ENCODE measurements at places on chromosomes 16 and 17.

DNA sequence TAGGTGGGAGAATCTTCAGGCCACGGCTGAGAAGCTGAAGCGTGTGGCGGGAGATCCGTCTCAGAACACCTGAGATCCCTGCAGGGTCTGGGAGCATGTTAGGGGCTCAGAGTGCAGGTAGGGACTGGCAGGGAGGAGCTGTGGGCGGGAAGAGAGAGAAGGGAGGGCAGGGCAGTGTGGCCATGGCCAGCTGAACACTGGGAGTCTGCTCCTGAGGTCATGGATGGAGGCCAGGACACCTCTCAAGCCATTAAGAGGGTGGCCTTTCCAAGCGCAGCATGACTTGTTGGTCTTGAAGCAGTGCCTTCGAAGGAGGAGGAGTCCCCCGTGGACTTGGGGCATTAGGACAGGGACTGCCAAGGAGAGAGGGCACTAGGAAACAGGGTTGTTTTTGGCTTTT, 23.7 kb downstream of the NAA60 start:
- no peak for DNase-seq

DNA sequence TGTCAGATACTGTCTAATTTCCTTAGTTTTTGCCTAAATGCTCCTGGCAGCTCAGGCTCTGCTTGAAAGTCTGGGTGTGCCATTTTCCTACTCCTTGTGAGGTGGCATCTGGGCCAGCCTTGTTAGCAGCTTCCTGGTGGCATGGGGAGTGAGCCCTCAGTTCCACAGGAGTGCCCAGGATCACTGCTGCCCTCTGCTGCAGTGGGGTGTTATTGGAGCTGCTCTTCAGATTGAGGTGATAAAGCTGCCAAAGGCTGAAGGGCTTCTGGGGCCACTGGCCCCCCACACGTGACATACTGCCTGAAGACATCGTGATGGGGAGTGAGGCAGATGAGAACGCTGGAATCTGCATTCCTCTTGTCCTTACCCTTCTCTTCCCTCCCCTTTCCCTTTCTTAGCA, 27.4 kb downstream of the CEP95 start:
- DNase-seq: no peak

GRCh38 chr16:89152831-89153700, 18.5 kb upstream of the CDH15 start:
- no peak for DNase-seq

DNA sequence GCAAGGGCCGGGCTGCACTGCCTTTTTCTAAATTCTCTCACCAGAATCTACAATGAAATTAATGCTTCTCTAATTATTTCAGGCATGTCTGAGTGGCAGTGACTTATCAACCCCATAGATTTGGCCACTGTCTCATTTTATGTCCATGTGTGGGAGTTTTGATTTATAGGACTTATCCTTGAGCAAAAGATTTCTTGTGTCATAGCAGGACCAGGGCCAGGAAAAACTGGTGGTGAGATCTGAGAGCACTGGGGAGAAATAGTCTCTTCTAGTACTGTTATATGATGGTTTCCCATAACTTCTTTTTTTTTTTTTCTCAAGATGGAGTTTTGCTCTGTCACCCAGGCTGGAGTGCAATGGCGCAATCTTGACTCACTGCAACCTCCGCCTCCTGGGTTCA, 1.5 kb upstream of the KRT23 start:
- DNase-seq: no peak

GRCh38 chr17:549177-550040, 165.2 kb downstream of the VPS53 start:
- DNase-seq: peak; percentile 84

DNA sequence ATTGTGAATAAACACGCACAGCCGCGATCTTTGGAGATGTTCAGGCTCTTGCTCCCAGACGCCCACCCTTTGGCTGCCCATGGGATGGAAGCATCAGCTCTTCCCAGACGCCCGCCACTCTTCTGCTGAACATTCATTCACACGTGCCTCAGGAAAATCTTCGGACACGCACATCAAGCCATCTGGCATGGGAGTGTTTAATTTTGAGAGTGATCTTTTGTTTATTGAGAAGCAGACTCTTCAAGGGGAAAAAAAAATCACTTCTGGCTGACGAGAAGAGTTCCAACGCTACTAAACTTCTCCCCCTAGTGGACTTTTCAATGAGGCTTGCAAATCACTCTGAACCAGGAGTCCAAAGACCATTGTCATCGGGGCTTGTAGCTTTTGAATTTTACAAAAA, 62.0 kb upstream of the NUDT7 start:
- DNase-seq: peak; percentile 39

GRCh38 chr17:69760562-69760961, 314.5 kb upstream of the KCNJ16 start:
- no peak for DNase-seq

DNA sequence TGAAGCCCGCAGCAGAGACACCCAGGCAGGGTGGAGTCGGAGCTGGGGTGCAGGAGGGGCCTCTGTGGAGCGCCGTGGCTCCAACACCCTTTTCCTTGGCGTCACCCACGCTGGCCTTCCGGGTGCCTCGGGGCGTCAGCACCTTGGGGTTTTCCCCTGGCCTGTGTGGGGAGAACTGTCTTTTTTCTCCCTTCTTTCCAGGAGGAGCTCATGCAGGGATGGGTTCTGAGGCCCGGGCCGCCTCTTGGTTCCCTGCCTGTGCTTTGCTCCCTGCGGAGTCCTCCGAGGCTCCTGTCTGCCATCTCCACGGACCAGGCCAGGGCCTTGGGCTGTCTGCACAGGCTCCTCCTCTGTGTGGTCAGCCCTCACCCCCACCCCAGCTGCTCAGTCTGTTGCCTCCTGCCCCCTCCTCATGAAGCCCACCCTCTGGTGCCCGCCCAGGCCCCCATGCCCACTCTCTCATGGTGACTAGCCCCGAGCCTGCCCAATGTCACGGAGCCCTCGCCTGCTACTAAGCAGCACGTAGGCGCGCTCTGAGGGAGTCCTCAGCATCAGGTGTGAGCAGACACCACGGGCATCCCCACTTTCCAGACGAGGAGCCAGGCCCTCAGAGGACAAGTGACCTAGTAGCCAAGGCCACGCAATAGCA, 5.0 kb downstream of the KATNB1 start:
- no peak for DNase-seq

DNA sequence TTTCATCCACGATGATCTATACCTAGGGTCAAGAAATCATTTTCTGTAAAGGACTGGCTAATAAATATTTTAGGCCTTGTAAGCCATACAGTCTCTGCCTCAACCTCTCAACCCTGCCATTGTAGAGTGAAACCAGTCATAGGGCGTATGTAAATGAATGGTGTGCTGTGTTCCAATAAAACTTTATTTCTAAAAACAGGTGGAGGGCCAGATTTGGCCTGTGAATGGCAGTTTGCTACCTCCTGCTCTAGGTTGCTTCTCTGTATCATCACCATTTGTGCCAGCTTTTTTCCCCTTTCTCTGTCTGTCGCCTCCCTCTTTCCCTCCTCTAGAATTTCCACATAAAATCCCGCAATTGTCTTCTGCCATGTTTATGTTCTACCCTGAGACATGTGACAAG, 181.7 kb downstream of the XYLT1 start:
- DNase-seq: no peak

- DNase-seq: no peak
Measured at GRCh38 chr16:55048745-55049144, 118.1 kb downstream of the IRX5 start.

DNA sequence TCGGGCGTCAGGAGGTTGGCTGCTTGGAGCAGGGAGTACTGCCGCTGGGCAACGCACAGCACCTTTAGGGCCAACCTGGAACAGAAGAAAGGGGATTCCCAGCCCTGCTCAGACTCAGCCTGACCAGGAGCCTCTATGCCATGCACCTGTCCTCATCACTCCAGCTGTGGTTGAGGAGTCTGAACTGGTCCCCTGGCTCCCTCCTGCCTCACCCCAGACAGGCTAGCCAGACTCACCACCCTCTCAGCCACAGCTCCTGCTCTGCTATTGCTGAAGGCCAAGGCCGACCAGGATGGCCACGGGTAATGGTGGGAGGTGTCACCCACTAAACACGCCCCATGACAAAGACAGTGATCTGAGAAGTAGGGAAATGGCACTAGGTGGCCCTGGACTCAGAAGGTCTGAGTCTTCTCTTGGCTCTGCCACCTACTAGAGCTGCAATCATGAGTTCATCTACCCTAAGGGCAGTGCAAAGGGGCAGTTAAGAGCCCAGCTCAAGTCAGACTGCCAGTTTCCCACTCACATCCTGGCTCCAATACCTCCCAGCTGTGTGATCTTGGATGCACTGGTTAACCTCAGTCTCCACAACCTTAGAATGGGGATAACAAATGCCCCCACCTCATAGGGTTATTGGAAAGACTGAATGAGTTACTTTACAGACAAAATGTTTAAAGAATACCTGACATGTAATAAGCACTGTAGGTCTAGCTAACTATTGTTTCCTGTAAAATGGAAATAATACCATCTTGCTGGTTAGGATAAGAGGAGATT, 13.8 kb upstream of the GFAP start:
- DNase-seq: no peak

DNA sequence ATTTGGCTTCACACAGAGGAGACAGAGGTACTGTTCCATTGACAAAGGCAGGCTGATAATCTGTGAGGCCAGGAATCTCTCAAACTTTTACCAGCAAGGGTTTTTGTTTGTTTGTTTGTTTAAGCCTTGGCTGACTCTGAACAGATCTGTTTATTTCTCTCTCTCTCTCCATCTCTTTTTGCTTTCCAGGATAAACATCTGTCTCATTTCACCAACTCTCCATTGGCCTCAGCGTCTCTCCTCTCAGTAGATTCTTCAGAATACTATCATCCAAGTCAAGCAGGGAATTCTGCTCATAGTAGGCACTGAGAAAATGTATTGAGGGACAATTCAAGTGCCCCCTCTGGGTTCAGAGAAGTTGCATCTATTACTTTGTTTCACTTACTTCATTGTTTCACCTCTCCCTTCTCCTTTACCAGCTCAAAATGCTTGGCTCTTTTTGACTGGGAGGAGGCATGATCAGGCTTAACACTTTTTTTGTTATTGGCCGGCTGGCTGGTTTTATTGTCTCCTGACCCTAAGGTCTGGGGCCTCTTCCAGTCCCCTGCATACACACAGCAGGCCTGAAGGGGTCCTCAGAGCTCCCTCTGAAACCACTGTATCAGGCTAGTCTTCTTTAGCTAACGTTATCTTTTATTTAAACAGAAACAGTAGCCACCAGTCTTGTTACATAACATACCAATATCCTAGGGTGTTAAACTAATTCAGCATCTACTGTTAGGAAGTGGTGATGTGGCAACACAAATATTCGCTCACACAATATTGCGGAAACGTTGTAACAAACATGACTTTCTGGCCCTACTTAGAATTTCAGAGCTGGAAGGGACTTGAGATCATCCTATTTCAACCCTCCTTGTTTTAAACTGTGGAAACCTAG, 2.0 kb upstream of the YPEL2 start:
- peak; percentile 80 for DNase-seq

DNA sequence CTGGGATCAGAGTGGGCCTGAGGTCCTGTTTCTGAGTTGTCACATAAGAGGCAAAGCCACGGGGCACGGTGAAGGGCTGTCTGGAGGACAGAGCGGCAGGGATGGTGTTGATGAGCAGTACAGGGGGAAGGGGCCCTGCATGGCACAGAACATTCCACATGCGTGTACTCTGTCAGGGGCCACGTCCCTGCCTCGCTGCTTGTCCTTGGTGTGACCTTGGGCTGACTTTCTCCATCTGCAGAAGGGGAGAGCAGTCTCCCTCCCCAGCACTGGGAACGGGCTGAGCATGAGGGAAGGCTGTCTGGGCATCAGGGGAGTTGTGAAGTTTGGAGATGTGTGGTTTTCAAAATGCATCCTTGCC, 71.5 kb upstream of the GSE1 start:
- no peak for DNase-seq

DNA sequence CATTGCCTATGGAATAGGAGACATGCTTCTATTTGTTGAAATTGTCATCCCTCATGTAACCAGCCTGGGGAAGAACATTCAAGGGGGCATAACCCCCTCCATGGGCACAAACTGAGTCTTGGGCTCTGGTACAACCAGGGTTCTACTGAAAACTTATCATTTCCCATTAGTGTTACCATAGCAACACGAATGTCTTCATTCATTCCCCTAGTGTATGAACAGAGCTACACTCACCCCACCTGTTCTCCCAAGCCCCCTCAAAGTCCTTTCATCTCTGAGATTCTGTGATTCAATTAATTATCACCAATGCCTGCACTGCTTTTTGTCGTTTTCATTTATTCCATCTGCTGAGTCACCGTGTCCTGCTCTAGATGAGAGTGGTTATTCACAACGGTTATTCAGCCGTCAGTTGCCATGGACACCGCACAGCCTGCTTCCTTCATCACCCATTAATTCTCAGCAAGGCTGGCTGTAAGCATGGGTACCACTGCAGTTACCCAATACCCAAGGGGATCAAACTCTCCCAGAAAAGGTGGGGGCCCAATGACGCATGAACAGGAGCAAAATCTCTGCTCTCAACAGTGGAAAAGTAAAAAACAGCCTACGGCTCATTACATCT, 1.6 kb upstream of the GAST start:
- DNase-seq: no peak

- DNase-seq: no peak
Measured at GRCh38 chr17:7284911-7285310, 3.4 kb downstream of the SLC2A4 start.

- DNase-seq: peak; percentile 24
Measured at GRCh38 chr16:10824111-10824893, 5.7 kb upstream of the TVP23A start.

GRCh38 chr16:10001258-10001775, 180.9 kb downstream of the GRIN2A start:
- no peak for DNase-seq

GRCh38 chr17:67646472-67646871, 71.3 kb upstream of the NOL11 start:
- DNase-seq: no peak

DNA sequence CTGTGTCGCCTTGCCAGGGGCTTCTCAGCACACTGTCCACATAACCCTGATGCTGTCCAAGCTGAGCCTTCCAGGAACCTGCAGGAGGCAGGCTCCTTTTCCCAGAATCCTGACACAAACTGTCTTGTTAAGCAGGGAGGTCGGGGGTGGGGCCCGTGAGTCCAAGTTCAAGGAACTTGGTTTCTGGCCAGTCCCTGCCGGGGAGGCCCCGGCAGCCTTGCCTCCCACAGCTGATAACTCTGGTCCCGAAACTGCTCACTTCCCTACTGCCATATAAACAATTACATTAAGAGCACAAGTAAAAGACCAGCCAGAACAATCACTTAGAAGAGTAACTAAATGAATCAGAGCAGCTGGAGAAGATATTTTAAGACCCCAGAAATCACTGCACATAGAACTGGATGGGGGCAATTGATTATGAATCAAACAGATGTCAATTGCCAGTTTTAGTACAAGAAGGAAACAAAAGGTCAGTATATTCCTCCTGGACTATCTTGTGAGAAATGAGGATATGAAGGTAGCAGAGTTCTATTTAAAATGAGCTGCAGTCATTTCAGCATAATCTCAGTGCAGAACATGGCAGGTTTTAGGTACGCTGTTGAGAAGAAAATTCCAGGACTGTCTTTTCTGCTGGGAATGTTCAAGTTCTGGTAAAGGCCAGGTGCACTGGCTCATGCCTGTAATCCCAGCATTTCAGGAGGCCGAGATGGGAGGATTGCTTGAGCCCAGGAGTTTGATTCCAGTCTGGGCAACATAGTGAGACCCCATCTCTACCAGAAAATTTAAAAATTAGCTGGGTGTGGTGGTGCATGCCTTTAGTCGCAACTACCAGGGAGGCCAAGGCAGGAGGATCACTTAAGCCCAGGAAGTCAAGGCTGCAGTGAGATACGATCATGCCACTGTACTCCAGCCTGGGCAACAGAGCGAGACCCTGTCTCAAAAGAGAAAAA, 169.8 kb downstream of the PITPNC1 start:
- peak; percentile 84 for DNase-seq

Data from lung (tissue), 17 donors.